ENCODE measurements at places on chromosomes 4 and X. TPM values are rescaled to one million over a fixed set of nuclear protein-coding genes. Genes with fewer than 3 reads are reported as not detected.
A peak's percentile ranks its signal among the peaks of the same experiment; 100 is the strongest.

The TAF7L gene
- total RNA-seq, result 0.08 TPM

The NUP62CL gene
- 0.53 TPM for total RNA-seq

The SPANXB1 gene
- not detected for total RNA-seq

The SLC6A14 gene
- 0.05 TPM for total RNA-seq

The NUDT11 gene
- total RNA-seq, result 0.08 TPM

The BST1 gene
- 3.7 TPM for total RNA-seq

The NOA1 gene
- total RNA-seq, result 6.4 TPM

The FREM3 gene
- not detected for total RNA-seq

The ZNF630 gene
- 1.1 TPM for total RNA-seq

The PPARGC1A gene
- 29.6 TPM for total RNA-seq

The UGT2B17 gene
- 9.8 TPM for total RNA-seq

The EGF gene
- total RNA-seq, result 0.15 TPM

GRCh38 chrX:133405498-133406185, 9.6 kb downstream of the GPC4 start:
- no peak for DNase-seq

GRCh38 chr4:94504545-94504944, 52.8 kb downstream of the PDLIM5 start:
- no peak for DNase-seq

DNA sequence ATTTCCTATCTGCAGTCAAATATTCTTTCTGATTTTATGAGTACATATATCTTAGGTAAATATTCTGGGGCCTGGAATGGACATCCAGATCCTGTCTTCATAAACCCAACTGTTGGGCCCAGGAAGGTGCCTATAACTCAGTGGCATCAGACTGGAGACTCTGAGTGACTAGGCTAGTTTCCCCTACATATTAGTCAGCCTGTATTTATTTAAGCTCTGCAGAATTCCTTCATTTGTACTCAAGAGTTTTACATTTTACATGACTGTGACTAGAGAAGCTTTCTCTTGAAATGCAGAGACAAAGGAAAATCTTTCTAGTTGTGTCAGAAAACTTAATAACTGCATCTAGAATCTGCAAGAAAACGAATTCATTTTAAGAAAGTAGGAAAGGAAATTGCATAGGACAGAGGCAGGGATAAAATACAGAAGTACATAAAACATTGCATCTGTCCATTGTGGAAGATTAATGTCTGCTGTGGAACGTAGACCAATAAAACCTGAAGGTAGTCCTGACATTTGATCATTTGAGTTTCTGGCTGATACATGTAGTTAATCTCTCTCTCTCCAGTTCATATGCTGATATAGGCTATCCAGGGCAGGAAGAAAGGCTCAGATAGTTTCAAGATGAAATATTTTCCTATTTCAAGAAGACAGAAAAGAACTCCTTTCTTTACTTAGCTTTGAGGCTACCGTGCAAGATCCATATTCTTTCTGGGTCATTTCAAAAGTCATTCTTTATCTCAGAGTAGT, 78.2 kb downstream of the OPHN1 start:
- no peak for DNase-seq

DNA sequence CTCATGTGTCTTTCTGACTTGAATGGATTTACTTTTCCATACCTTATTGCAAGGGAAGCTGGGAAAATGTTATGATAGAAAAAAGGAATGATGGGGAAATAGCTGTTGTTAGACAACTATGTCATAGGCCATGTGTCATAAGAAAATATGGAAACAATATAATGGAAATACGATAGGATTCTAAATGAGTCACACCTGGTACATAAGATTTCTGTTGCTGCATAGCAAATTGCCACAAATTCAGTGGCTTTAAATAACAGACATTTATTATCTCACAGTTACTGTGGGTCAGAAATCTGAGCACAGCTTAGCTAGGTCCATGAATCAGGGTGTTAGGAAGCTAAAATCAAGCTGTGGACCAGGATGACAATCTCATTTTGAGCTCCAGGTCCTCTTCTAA, 44.6 kb upstream of the ANKRD50 start:
- DNase-seq, result no peak

- no peak for DNase-seq
Observed at GRCh38 chr4:113173793-113174264, 124.4 kb downstream of the ANK2 start.

DNA sequence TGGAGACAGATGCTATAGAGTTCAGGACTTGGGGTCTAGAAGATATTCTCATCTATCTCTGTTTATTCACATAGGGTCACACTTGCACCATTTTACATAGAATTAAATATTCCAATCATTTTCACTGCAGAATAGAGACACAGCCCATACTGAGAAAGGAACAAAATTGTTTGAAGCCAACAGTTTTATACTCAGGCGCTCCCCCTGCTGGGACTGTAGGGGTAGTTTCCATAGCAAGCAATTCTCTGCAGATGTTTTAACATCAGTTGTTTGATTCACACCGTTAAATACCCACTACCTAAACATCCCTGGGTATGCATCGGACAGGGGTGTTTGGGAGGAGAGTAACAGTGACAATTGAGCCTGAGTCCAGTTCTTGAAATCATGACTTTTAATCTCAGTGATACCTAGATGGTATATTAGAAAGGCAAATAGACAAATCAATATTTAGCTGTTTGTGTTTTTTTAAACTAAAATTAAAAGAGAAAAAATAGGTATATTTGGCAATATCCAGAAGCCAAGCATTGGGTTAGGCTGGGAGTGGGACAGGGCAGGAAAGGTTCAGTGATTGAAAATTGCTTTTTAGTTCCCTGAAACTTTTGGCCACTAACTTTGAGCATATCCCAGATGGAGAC, 33.8 kb downstream of the LONRF3 start:
- DNase-seq, result no peak

- peak; percentile 65 for DNase-seq
Observed at GRCh38 chrX:99353412-99353811, 1056.7 kb downstream of the PCDH19 start.

DNA sequence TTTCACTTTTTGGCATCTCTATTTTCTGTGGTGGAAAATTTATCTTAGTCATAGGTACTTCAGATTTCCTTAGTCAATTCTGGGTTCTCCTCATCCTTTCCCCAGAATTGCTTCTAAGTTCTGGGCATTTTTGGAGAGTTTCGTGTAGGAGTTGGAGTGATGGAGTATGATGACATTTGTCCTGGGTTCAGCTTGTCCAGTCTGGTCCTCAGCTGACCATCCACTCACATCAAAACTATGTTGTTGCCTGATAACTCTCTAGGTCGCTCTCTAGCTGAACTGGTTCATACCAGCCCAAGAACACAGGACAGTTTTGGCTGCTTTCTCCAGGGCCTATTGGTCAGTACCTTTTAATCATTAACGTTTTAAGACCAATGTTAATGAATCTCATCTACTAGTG, 13.2 kb downstream of the PTTG2 start:
- no peak for DNase-seq

DNA sequence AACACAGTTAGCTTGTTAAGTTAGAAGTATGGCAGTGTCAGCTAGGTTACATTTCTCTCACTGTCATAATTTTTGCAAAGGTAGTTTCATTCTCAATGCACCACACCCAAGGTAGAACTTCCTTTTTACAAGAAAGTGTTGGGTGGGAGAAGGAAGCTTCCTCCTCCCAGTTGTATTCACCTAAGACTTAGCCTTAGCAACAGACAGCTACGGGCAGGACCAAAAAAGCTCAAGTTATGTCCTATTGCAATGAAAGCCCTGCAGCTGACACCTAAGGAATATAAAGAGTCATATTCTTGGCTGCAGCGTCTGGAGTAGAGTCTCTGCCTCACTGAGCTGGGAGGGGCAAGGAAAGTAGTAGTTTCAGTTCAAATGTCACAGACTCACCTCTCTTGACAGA, 25.1 kb upstream of the PRDM8 start:
- DNase-seq, result no peak

DNA sequence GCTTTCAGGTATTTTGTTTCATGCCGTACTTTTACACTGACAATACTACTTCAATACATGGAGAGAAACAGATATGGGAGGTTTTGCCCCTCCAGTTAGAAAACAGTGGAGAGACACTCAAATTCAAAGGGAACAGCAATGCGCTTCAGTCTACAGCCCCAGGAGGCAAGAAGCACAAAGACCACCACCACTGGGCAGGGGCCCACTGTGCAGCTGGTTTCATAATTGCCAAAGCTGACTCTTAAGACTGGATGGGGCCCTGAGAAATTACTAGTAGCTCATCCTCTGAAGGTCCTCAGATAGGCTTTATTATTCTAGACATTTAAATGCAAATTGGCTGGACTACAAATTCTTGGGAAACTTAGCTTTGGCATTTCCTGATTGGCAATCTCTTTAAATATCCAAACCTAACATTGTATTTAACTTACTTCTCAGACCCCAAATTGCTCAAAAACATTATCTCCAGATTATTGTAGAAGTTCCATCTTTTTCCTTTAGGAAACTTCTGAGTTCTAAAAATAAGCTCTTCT, 85.9 kb upstream of the GPR34 start:
- DNase-seq, result no peak

GRCh38 chr4:183349673-183350072, 27.4 kb upstream of the CLDN24 start:
- no peak for DNase-seq

- DNase-seq, result no peak
Observed at GRCh38 chr4:151948351-151949016, 187.7 kb upstream of the GATB start.

GRCh38 chrX:79400623-79401022, 33.5 kb upstream of the ITM2A start:
- no peak for DNase-seq

GRCh38 chr4:135122457-135122856, 920.9 kb upstream of the PABPC4L start:
- no peak for DNase-seq

- DNase-seq, result peak; percentile 95
Observed at GRCh38 chr4:76305971-76306881, at the start of gene STBD1. TSS of gene STBD1 (plus strand) at chr4:76306733. CDS start at chr4:76306770, 37 bp downstream.

GRCh38 chr4:47519239-47519883, 34.3 kb downstream of the ATP10D start:
- DNase-seq, result no peak

DNA sequence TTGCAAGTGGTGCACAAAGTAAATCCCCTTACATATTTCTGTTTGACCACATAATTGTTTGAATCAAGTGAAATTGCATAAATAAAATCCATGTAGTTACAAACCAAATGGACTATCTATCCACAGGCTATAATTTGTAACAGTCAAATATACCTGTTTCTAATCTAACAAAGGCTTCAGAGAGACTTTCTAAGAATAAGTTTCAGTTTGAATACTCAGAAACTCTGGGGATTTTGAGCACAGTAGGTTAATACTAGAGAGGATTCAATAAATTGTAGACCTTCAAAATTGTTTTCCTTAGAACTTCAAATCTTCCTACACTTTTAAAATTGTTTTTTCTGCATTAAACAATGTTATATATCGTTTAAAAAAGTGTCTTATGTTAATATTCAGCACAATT, 1250.1 kb downstream of the NLGN4X start:
- DNase-seq, result no peak

DNA sequence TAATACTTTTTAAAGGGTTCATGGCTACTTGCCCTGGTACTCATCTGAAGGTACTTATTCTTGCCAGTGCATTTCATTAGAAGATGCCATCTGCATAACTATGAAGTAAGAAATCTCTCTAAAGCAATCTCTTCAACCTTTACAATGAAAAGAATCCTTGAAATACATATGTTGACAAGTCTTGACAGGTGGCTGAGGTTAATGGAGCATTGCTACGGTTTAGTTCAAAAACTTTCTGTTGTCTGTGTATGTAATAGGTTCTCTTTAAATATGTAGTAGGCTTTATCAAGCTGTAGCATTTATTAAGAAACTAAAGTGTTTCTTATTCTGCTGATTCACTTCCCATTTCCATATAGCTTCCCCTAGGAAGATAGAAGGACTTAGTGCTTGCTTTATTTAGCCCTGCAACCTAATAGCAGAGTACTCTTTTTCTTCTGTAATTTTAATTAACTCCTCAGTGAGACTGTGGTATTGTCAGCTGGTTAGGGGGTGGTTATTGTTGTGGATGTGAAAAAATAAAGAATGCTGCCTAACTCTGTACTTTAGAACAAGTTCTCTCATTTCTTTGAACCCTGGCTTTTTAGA, 39.3 kb downstream of the SLAIN2 start:
- no peak for DNase-seq

DNA sequence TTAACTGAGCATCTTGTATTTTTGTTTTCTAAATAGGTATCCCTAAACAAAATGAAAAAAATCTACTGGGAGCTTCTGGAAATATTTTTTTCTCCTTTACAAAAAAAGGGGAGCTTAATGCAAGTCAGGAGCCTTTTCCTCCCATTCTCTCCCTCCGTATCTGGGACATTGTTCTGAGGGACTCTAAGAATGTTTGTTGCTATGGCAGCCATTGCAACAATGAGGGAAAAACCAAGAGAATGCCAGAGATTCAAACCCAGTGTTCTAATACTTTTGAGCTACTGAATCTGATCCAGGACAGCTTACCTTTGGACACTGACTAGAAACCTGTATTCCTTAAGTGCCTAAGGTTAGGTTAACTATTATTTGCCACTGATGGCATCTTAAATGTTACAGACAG, 485.7 kb upstream of the HS3ST1 start:
- no peak for DNase-seq

- no peak for DNase-seq
Observed at GRCh38 chr4:54541426-54542118, 116.2 kb upstream of the KIT start.

- no peak for DNase-seq
Observed at GRCh38 chr4:41305476-41305875, 48.7 kb downstream of the UCHL1 start.

- DNase-seq, result no peak
Observed at GRCh38 chrX:35728481-35728880, 69.7 kb upstream of the MAGEB16 start.

GRCh38 chr4:112201915-112202505, 29.6 kb upstream of the AP1AR start:
- DNase-seq, result no peak

- DNase-seq, result peak; percentile 78
Observed at GRCh38 chr4:16916719-16917337, 18.4 kb upstream of the LDB2 start.

DNA sequence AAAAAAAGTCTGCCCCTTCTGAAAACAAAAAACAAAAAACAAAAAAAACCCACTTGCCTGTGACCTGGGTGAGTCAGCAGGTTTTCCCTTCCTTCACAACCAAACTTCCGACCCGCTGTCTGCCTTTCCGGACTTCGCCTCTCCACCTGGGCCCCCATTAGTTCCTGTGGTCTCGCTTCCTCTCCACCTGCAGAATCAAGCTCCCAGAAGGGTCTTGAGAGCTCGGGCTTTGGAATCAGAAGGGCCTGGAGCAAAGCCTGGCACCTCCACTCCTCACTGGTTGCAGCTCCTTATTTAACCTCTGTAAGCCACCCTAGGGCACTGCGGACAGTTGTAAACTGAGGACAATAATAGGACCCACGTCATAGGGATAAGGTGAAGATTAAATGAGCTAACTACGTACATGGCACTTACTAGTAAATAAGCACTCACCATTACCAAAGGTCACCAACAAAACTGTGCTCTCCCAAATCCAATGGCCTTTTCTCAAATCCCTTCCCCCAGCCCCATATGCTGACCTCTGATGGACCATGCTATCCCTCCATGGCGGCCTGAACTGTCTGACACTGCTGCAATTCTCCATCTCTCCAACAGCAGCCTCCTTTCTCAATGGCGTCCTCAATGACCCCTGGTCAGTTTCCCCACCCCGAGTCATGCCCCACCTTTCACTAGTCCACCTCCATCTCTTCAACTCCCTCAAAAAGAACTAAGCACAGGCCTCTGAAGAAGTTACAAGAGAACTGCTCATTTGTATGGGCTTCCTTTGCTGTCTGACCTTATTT, 64.2 kb downstream of the IRF2 start:
- DNase-seq, result no peak

GRCh38 chr4:95129821-95130311, 372.1 kb downstream of the BMPR1B start:
- DNase-seq, result no peak

- DNase-seq, result no peak
Observed at GRCh38 chr4:4854649-4855295, 4.7 kb upstream of the MSX1 start.
